ENCODE measurements at places on chromosomes 3 and 15.

- DNase-seq: no peak
These were observed 163.1 kb downstream of the CHL1 start for GRCh38 chr3:359672-360071.

GRCh38 chr3:188296761-188297612, 143.0 kb downstream of the LPP start:
- DNase-seq: no peak

- DNase-seq: no peak
These were observed 40.3 kb downstream of the KCNAB1 start for GRCh38 chr3:156160647-156161046.

DNA sequence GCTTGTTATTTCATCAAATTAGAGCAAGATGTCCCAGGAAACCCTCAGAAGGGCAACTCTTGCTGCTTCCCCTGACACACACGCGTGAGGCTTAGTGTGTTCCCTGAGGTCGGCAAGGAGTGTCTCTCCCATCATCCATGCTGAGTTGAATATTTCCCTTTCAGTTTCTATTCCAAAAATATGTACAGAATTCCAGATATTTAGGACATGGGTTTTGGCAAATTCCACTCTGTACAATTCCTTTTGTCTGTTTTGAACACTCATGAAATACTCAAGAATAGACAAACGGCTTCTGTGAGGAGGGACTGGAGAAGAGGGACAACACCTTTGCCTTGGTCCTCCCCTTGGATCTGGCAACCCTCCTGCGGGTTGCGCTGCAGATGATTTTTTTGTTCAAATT, 138.0 kb downstream of the DUT start:
- no peak for DNase-seq

- DNase-seq: no peak
These were observed 568.0 kb upstream of the MDFIC2 start for GRCh38 chr3:70880421-70880820.

- DNase-seq: no peak
These were observed 217.6 kb downstream of the SLCO3A1 start for GRCh38 chr15:92071045-92071634.

GRCh38 chr3:156620260-156620659, 54.1 kb upstream of the TIPARP start:
- DNase-seq: peak; percentile 89

DNA sequence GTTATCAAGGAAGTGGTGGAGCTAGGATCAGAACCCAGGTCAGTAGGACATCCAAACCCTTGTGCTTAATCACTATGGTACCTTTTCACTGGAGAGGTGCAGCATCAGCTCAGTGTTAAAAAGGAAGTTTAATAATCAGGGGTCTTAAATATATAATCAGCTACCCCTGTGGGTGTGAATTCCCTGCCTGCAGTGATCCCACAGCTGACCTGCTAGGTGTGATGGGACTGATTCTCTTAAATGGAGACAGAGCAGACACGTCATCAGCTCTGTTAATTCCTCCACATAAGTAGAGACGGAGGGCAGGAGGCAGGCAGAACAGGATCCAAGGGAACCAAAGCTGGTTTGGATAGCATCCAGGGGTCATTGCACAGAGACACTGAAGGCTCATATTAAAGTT, 154.1 kb upstream of the CRBN start:
- no peak for DNase-seq

Measured in NCI-H2171 (cell line).